ENCODE measurements at places on chromosomes 2 and 18.

- no peak for DNase-seq
Observed at GRCh38 chr2:124267794-124268193, 242.7 kb downstream of the CNTNAP5 start.

GRCh38 chr2:234536178-234536965 is 39.5 kb upstream of the ARL4C start:
- DNase-seq: no peak

DNA sequence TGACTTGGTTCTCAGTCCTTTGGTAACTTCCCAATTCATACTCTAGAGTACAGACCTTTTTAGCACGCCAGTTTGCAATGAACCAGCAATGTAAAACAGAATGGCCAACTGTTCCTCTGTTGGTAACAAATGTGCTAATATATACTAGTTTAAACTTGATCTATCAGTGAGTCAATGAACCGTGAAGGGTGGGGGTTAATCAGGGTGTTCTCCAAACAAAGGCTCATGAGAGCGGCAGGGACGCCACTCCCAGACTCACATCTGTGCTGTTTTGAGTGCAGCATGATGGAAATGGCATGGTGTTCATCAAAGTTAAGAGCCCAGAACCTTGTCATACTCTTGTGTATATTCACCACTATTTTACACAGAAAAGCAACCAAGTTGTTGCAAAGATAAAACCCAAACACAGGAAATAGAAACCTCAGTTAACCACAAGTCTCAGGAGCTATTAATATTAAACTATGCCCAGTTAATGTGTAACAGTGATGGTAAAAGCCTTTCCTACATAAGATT is 70.3 kb downstream of the CERKL start:
- peak; percentile 89 for DNase-seq

DNA sequence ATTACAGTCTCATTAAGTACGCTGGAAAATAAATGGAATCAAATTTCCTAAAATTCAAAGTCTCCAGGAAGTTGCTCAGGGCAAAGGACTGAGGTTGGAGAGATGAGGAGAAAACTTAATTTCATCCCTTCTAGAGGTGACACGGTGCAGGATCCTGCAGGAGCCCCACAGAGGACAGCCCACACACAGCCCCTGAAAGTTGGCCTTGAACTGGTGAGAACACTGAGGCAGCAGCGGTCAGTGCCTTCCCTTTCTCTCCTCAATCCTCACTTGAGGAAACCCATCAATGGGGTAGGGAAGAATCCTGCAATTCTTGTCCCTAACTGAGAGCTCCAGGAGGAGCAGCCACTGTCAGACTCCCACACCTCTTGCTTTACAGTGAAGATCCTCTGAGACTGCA is 37.5 kb downstream of the LOXHD1 start:
- no peak for DNase-seq
